ENCODE measurements at places on chromosomes 5 and 9. TPM values are rescaled to one million over a fixed set of nuclear protein-coding genes. Genes with fewer than 3 reads are reported as not detected.

- H3K27me3 ChIP-seq: no peaks in the 10 kb centered on the region
- no peak overlapping the region for H3K27ac ChIP-seq
- no peaks in the 10 kb centered on the region for H3K36me3 ChIP-seq
- H3K4me3 ChIP-seq: no peak overlapping the region
- DNase-seq: no peak
Observed at GRCh38 chr9:110954822-110955291, 83.4 kb downstream of the LPAR1 start.

The GFI1B gene
- polyA plus RNA-seq: 0.89 TPM

GRCh38 chr5:152641970-152642805 lies 237.1 kb upstream of the NMUR2 start:
- no peak for DNase-seq
- H3K27ac ChIP-seq: no peak overlapping the region
- H3K27me3 ChIP-seq: no peaks in the 10 kb centered on the region

GRCh38 chr9:37920471-37921167 lies 16.7 kb upstream of the SLC25A51 start:
- peaks cover 12% of the 10 kb centered on the region for H3K27me3 ChIP-seq
- H3K36me3 ChIP-seq: no peaks in the 10 kb centered on the region
- no peak overlapping the region for H3K4me3 ChIP-seq
- H3K27ac ChIP-seq: no peak overlapping the region
- DNase-seq: no peak

The FOXD4L4 gene
- not detected for polyA plus RNA-seq

The PCDHGA9 gene
- not detected for polyA plus RNA-seq

GRCh38 chr9:117763314-117763713 lies 59.1 kb downstream of the TLR4 start:
- DNase-seq: no peak
- H3K4me1 ChIP-seq: no peaks in the 10 kb centered on the region

DNA sequence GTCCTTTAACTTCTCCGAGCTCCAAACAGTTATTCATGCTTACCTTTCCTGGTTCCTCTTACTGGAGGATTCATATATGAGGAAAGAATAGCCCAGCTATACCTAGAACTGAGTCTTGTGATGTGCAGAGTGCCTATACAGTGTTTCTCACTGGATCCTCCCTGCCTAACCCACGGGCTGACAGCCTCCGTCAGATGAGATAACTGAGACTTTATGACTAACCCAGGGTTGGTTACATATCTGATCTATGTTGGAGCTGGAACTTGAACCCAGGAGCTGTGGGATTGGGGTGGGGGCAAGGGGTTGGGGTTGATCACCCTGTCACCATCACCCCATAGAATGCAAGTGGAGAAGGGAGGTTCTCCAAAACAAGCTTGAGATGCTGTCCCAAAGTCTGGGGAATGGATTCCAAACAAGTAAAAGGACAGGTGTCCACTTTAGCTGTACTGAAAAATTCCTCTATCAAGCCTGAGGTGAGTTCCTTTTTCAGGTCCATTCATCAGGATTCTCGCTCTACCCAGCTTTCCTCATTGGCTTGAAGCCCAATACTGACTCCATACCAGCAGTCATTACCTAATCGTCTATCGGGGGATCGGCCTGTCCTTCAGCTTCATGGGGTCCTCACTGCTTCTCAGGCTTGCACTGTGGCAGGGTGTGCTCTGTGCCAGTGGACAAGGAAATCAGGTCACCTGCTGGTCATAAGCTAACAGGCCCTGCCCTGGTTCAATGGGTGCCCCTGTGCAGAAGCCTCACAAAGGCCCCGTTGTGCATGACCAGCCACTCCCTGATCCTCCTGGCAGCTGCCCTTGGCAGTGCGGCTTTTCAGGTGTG lies 100.6 kb downstream of the ARHGAP26 start:
- H3K36me3 ChIP-seq: no peaks in the 10 kb centered on the region
- H3K27ac ChIP-seq: peak overlapping the region; percentile 47
- DNase-seq: no peak

GRCh38 chr5:110401881-110402280 lies 324.6 kb downstream of the TMEM232 start:
- no peaks in the 10 kb centered on the region for H3K36me3 ChIP-seq
- no peaks in the 10 kb centered on the region for H3K27me3 ChIP-seq
- H3K27ac ChIP-seq: no peak overlapping the region
- H3K4me1 ChIP-seq: no peaks in the 10 kb centered on the region

DNA sequence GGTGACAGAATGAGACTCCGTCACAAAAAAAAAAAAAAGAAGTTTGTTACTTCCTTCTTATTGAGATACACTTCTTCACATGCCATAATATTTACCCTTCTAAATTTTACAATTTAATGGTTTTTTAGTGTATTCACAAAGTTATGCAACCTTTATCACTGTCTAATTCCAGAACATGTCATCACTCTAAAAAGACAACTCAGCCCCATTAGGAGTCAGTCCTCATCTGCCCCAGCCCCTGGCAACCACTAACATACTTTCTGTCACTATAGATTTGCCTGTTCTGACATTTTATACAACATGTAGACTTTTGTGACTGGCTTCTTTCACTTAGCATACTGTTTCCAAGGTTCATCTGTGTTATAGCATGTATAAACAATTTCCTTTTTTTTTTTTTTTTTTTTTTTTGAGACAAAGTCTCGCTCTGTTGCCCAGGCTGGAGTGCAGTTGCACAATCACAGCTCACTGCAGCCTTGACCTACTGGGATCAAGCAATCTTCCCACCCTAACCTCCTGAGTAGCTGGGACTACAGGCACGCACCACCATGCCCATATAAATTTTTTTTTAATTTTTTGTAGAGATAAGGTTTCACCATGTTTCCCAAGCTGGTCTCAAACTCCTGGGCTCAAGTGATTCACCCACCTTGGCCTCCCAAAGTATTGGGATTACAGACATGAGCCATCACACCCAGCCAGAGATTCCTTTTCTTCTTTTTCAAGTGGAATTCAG lies 18.0 kb downstream of the AQP3 start:
- H3K27me3 ChIP-seq: peaks cover 11% of the 10 kb centered on the region
- no peaks in the 10 kb centered on the region for H3K4me1 ChIP-seq
- H3K4me3 ChIP-seq: no peak overlapping the region
- H3K27ac ChIP-seq: peak overlapping the region; percentile 42

DNA sequence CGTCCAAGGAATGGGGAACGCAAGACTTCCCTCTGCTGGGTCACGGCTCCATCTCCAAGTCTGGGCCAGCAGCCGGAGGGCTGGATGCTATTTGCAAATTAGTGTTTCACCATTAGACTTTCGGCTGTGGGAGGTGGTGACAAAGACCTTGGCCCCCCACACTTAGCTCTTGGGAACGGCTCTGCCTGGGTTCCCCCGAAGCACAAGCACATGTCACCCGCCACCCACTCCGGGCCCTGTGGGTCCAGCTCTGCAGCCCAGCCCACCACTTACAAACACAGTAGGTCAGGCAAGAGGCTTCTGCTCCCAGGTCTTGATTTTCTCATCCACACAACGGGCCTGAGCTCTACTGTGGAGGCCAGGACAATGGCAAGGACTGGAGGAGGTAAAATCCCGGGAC lies 25.8 kb upstream of the TMEM250 start:
- no peak overlapping the region for H3K27ac ChIP-seq
- no peaks in the 10 kb centered on the region for H3K4me1 ChIP-seq
- H3K4me3 ChIP-seq: no peak overlapping the region
- DNase-seq: no peak
- no peaks in the 10 kb centered on the region for H3K36me3 ChIP-seq

- H3K27ac ChIP-seq: no peak within 1 kb of the TSS
- H3K4me3 ChIP-seq: peak within 1 kb of the TSS; percentile 72
- peaks cover 52% of the 10 kb centered on the region for H3K27me3 ChIP-seq
- DNase-seq: no peak
- no peaks in the 10 kb centered on the region for H3K4me1 ChIP-seq
- peaks cover 9% of the 10 kb centered on the region for H3K36me3 ChIP-seq
Observed at GRCh38 chr5:141382469-141383294, at the start of gene PCDHGA7. Gene PCDHGA7, plus strand, starts transcription at chr5:141382742. Its CDS starts 158 bp downstream, at chr5:141382900.

GRCh38 chr9:118618084-118618483 lies 751.2 kb downstream of the BRINP1 start:
- H3K27ac ChIP-seq: no peak overlapping the region
- no peak overlapping the region for H3K4me3 ChIP-seq
- no peaks in the 10 kb centered on the region for H3K27me3 ChIP-seq
- no peaks in the 10 kb centered on the region for H3K4me1 ChIP-seq
- H3K36me3 ChIP-seq: no peaks in the 10 kb centered on the region

DNA sequence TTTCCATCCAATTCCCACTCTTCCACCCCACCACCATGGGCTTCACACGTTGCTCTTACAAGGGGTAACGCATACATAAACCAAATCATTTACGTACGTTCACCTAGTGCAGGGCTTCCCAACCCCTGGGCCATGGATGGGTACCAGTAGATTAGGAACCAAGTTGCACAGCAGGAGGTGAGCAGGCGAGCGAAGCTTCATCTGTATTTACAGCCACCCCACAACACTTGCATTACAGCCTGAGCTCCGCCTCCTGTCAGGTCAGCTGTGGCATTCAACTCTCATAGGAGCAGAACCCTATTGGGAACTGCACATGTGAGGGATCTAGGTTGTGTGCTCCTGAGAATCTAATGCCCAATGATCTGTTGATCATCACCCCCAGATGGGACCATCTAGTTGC lies 82.3 kb downstream of the CEMIP2 start:
- no peak overlapping the region for H3K27ac ChIP-seq
- peaks cover 18% of the 10 kb centered on the region for H3K36me3 ChIP-seq
- peaks cover 58% of the 10 kb centered on the region for H3K4me1 ChIP-seq
- peak overlapping the region; percentile 72 for H3K4me3 ChIP-seq
- DNase-seq: no peak

The OR13C9 gene
- polyA plus RNA-seq: not detected

DNA sequence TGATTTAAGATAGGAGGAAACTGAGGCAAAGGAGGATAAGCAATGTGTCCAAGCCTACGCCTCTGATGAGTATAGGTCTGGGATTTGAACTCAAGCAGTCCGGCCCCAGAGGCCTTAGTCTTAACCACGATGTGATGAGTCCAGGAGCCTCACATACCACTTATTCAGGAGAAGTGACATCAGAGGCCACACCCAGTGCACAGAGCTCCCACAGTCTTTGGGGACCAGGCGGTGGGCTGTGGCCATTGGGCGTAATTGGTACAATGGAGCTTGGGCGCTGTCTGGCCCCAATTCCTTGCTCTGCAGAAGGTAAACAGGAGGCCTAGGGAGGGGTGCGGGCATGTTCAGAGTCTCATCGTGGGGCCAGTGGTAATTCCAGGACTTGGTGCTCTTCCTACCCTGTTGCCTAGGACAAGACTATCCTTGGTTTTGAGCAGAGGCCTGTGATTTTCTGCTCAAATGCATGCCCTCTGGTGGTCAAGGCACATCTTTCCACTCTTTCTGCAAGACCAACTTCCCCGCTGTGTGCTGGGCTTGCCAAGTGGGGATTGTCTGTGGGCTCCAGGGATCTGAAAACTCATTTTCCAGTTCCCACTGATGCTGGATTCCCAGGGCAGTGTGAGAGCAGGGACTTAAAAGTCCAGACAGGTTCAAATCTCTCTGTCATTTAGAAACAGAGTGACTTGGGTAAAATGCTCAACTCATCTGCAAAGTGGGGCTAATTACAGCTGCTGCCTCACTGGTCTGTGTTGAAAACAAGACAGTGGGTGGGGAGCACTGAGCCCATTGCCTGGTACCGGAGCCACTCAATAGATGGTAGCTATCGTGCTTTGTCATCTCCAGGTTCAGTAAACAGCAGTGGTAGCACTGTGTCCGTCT lies 15.8 kb downstream of the NDST1 start:
- H3K27me3 ChIP-seq: no peaks in the 10 kb centered on the region
- H3K4me1 ChIP-seq: no peaks in the 10 kb centered on the region
- H3K4me3 ChIP-seq: no peak overlapping the region
- no peak overlapping the region for H3K27ac ChIP-seq
- DNase-seq: peak; percentile 39

- no peaks in the 10 kb centered on the region for H3K4me1 ChIP-seq
- DNase-seq: no peak
- no peak overlapping the region for H3K27ac ChIP-seq
Observed at GRCh38 chr9:13424872-13425271, 145.4 kb upstream of the MPDZ start.

GRCh38 chr5:107282061-107282460 lies 388.7 kb downstream of the EFNA5 start:
- peaks cover 5% of the 10 kb centered on the region for H3K36me3 ChIP-seq
- H3K27ac ChIP-seq: no peak overlapping the region
- no peak for DNase-seq
- H3K4me3 ChIP-seq: no peak overlapping the region
- H3K4me1 ChIP-seq: no peaks in the 10 kb centered on the region
